ENCODE measurements at places on chromosomes 7 and 10.

- no peak for DNase-seq
Measured at GRCh38 chr10:95815133-95815532, 59.2 kb downstream of the ENTPD1 start.

- no peak for DNase-seq
Measured at GRCh38 chr10:48343921-48344598, 37.6 kb downstream of the MAPK8 start.

- no peak for DNase-seq
Measured at GRCh38 chr7:126768836-126769235, 483.9 kb downstream of the GRM8 start.

- no peak for DNase-seq
Measured at GRCh38 chr7:7159063-7159658, 23.2 kb upstream of the C1GALT1 start.

DNA sequence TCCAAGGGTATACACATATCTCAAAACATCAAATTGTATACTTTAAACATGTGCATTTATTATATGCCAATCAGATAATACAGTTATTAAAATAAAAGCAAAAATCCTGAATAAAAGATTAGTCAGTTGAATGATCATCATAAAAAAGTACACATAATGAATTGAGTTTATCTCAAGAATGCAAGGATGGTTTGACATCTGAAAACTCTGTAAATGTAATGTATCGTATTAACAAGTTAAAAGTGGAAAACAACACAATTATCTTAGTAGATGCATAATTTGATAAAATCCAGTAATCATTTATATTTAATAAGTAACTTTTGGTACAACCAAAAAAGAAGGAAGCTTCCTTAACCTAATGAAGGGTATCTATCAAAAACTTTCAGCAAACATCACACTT, 86.6 kb downstream of the COL28A1 start:
- no peak for DNase-seq

DNA sequence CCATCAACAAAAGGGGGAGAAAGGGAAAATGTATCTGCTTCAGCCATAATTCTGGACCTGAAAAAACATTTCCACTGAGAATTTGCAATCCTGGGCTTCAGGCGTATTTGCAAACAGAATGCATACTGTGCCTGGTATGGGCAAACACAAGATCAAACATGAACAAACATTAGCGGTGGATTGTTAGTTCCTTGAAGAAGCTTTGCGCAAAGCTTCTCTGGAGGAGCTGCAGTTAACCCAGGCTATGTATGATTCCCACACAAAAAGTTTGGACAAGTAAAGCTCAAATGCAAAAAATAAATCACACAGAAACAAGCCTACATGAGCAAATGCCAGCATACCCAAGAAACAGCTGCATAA, 20.4 kb upstream of the HILPDA start:
- no peak for DNase-seq

GRCh38 chr10:95815701-95816240, 59.8 kb downstream of the ENTPD1 start:
- no peak for DNase-seq

GRCh38 chr7:121034929-121035328, 46.4 kb downstream of the CPED1 start:
- no peak for DNase-seq

DNA sequence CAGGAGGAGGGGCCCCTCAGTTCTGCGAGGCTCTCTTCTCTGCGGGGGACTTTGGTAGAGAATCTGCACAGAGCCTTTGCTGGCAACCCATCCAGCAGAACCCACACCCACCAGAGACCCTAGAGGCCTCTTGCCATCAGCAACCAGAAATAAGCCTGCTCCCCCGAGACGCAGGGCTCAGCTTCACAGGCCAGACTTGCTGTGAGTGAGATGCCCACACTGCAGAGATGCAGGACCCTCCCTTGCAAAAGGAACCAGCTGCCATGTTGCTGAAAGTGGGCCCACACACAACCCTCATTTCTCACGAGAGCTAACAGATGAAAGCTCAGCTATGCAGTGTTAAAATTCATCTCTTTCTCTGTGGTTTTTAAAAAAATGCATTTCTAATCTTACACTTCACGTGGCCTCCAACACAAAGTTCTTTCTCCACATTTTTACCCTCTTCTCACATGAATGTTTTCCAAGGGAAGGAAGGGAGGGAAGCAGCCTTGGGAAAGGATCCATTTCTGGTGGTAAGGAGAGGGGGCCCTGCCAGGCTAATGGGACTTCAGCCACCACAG, 171.6 kb downstream of the CCDC3 start:
- DNase-seq = no peak

GRCh38 chr10:11625019-11625735, 13.7 kb upstream of the USP6NL start:
- peak; percentile 16 for DNase-seq

- peak; percentile 44 for DNase-seq
Measured at GRCh38 chr7:128045766-128046165, 14.5 kb upstream of the LRRC4 start.

DNA sequence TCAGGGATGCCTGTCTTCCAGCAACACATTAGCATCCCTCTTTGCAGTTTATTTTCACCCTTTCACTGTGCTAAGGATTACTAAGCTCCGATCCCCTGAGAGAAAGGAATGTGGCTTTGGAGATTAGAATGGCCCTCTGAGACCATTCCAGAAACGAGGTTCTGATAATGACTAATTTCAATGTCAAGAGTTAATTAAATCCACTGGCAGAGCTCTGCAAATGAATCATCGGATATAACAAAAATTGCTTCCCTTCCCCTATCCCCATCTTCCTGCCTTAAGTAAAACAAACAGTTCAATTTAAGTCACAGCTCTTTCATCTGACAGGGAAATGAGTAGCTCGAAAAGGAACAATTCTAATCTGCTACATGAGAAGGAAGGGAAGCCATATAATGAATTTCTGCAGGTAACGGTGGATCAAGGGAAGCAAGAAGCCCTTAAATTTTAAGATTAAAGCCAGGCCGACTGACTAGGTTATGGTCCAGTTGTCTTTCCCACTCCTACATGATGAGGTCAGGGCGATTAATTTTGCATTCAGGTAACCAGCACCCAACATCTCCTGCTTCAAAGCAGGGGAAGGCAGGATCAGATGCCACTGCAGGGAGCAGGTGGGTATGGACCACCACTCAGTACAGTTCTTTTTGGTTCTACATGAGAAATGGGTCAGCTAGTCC, 50.5 kb downstream of the MALSU1 start:
- peak; percentile 72 for DNase-seq

GRCh38 chr7:149433124-149433523, 27.7 kb downstream of the ZNF777 start:
- no peak for DNase-seq

DNA sequence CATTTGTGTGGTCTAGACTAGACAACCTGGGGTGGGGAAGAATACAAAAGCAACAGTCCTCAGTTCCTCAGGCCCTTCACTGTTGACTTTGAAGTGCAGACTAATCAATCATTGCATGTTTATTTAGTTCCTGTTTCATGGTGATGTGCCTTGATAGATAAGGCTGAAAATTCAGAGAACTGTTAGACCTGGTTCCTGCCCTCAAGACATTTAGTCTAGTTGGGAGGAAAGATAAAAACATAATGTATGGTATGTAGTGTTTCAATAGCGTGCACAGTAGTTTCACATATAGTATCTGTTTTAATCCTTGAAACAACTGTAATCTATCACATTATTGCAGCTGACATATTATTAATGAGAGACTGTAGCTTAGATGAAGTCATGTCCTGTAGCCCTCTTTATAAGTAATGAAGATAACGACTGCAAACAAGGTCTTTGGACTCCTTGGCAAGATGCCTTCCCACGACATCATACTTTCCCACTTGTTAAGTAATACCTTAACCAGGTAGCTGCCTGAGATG, 124.0 kb downstream of the CELF2 start:
- DNase-seq = no peak

- DNase-seq = no peak
Measured at GRCh38 chr7:5330288-5330687, 47.5 kb downstream of the SLC29A4 start.

DNA sequence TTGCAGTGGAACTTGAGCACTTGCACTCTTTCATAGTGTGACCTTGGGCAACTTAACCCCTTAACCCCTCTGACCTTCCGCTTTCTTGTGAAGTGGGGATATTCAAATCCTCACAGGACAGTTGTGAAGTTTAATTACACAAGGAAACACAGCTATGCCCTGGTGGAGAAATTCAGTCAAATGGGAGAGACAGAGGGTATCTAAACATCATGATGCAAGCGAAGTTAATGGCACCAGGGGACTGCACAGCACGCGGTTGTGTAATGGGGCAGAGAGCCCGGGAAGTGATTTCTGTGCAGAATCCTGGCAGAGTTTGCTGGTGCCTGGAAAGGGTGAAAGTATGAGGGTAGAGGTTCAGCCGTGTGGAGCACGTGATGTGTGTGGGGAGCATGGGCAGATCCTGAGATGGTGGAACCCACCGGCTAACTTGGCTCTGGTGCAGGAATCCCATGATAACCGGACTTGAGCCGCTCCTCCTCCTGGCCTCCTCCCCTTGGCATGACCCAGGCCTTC, 51.7 kb downstream of the SNX10 start:
- no peak for DNase-seq

GRCh38 chr10:63634488-63635065, 113.4 kb downstream of the REEP3 start:
- no peak for DNase-seq

DNA sequence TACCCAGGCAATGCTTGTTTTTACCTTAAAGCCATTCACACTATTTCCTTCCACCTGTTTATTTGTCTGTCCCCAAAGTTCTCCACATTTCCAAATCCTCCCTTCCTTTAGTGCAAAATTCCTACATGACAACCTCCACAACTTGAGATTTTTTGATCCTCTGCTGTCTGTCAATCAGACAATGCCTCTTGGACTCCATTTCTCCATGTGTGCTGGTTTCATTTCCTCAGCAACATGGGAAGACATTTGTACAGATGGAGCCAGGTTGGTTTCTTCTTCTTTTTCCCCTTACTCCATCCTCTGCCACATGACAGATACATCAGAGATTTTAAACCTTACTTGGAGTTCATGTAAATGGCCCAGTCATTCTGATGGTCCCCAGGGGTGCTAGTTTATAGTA, 19.1 kb upstream of the GIMAP2 start:
- no peak for DNase-seq

DNA sequence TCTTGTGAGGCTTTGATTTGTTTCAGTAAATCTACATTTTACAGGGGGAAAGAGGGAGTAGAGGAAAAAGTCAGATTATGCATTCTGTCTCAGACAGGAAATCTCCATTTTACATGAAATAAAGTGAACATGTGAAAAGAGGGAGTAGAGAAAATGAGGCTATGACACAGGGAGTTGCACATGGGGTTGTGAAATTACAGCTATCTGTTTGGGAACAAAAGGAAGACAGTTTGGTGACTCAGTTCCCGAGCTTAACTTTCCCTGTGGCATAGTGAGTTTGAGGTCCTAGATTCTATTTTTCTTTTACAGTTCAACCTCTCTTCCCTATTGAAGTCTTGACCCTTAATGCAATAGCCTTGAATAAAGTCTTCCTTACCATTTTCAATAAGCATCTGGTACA, 63.2 kb upstream of the AGR3 start:
- no peak for DNase-seq

DNA sequence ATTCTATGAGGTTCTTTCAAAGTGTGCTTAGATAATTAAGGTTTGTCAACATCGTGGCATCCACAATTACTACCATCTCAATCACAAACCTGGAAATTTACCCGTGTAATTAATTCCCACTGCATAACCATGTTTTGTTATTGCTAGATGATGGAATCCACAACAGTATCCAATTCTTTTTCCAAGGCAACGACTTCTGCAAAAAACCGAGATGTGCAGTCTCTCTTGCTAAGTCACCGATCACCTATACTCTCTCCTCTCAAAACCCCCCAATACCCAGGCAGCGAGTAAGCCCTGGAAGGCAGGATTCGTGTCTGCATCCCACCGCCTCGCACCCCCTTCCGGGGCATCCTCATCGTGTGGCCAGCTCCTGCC, 678 bp upstream of the EIF4H start:
- DNase-seq = no peak

GRCh38 chr7:7876419-7876818, 92.2 kb upstream of the GLCCI1 start:
- DNase-seq = no peak

GRCh38 chr7:128266883-128267594, 26.0 kb downstream of the LEP start:
- DNase-seq = peak; percentile 67

GRCh38 chr7:87599336-87599735, 1.3 kb downstream of the ABCB1 start:
- DNase-seq = no peak

DNA sequence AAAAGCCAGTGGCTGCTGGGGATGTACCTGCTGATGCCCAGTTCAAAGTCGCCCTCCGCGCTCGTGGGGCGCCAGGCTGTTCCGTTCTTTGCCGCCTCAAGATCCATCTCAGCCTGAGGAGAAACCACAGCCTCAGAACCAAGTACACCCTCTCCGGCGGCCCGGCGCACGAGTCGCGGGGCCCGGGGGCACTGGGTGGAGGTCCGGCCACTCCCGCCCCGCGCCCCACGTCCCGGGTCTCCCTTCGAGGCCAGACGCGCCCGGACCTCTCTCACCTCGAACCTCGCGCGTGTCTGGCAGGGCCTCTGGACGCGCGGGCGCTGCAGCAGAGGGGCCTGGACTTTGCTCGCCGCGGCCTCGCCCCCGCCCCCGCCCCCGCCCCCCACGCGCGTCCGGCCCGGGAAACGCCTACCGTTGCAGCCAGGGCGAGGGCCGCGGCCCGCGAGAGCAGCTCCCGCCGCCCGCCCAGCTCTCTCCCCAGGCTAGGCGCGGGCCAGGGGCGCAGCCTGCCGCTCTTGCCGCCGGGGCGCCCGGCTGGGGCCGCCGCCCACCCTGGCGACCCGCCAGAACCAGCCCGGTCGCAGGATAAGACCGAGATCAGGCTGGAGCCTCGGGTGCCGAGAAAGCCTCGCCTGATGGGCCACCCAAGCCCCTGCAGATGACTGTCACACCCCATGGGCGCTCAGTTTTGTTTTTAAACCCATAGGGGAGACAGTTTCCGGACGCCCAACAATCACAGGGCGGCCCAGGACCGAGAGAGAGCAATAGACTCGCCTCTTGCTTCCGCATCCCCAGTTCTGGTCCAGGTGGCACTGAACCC, at the start of gene ABCB4:
ABCB4 (minus strand) TSS at position 322 of the 820 bp plus-strand sequence; CDS start at position 107, 215 bp downstream.
- DNase-seq = no peak

GRCh38 chr7:95658676-95659075, 62.4 kb upstream of the PDK4 start:
- DNase-seq = no peak

GRCh38 chr10:124240839-124241291, 147.5 kb upstream of the CHST15 start:
- no peak for DNase-seq

- DNase-seq = peak; percentile 46
Measured at GRCh38 chr10:133261726-133262325, 14.8 kb downstream of the ADAM8 start.

DNA sequence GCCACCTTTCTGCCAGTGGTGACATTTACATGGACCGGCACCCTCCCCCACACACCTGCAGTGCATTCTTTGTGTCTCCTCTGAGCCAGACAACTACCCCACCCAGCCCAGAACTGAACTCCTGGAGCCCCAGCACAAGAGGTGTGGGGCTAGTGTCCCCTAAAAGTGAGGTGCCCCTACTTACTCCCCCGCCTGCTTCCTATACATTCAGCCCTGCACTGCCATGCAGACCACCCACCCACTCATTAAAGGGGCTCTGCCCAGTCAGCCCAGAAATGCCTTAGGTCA, 1.9 kb downstream of the SAP25 start:
- DNase-seq = no peak

- no peak for DNase-seq
Measured at GRCh38 chr10:107516349-107516748, 351.8 kb upstream of the SORCS1 start.

GRCh38 chr7:3527496-3528124, 226.6 kb downstream of the SDK1 start:
- DNase-seq = no peak

GRCh38 chr7:103717574-103717973, 271.6 kb upstream of the SLC26A5 start:
- peak; percentile 6 for DNase-seq
